NCI-H1694 treated with DMSO at 0.1 percent for 48 hours (cell line): ENCODE measurements at places on chromosomes 4 and X.

GRCh38 chr4:186149872-186150271 lies 41.5 kb upstream of the CYP4V2 start:
- no peak for DNase-seq

- DNase-seq, result no peak
These were observed 61.6 kb upstream of the PRDM8 start for GRCh38 chr4:80135702-80136058.

DNA sequence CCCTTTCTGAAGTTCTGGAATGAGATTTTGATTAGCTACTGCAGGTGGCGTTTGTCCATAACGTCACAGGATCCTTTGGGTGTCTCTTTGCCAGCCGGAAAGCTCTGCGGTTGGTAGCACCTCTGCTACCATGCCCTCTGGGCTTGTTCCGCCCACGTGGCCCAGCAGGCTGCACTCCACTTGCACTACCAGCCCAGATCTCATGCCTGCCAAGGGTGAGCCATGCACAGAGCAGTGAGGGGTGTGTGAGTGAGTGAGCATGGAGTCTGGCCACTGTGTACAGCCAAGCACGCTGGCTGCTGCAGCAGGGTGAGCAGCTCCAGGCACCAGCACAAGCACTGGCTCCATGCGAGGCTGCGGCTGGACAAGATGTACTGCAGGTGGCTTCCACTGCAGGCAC lies 6.6 kb upstream of the HNRNPD start:
- no peak for DNase-seq

- no peak for DNase-seq
These were observed 76.5 kb downstream of the ZNF518B start for GRCh38 chr4:10380735-10381134.

DNA sequence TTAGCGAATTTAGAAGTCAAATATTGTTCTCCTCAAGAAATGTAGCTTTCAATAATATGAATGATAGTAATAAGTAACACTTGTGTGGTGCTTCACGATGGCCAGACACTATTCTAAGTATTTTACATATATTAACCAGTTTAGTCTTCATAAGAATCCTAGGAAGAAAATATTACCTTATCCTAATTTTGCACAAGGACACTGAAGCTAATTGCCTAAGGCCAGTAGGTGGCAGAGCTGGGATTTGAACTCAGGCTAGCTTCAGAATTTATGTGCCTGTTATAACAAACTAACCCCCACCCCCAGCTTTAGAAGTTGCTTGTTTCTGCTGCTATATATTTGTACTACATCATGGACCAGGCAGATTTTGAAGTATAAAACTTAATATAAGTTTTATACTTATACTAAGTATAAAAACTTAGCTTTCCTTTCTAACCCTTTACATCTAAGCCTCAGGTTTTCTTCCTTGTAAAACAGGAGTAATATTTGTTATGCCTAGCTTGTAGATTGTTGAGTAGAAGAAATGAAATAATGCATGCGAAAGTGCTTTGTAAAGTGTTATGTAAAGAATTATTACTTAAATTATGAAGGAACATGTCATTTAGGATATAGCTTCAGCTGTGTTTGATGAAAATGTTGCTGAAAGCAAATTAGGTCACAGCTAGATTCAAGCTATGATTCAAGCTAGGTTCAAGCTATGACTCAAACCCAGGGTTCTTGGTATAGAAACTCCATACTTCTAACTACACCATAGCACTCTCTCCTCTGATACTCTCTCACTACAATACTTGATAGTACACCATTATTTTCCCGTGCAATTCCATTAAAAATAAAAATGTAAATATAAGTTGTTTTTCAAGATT lies 4.2 kb upstream of the CDS1 start:
- peak; percentile 19 for DNase-seq

- DNase-seq, result no peak
These were observed 42.3 kb downstream of the RFC1 start for GRCh38 chr4:39323821-39324220.
